Fibroblast of lung (primary cell): ENCODE measurements at places on chromosomes 3 and 15. TPM values are rescaled to one million over a fixed set of nuclear protein-coding genes. Genes with fewer than 3 reads are reported as not detected.

GPR160 gene
- polyA plus RNA-seq = 0.56 and 0.58 TPM in 2 replicates

MAN2A2 gene
- 11.3 and 18.0 TPM in 2 replicates for polyA plus RNA-seq

NPTN gene
- 226 and 372 TPM in 2 replicates for polyA plus RNA-seq

TRPM1 gene
- polyA plus RNA-seq = not detected in 2 replicates

GALNT15 gene
- polyA plus RNA-seq = 3.1 and 10.7 TPM in 2 replicates

MAP1A gene
- 51.2 and 66.1 TPM in 2 replicates for polyA plus RNA-seq

ADGRG7 gene
- polyA plus RNA-seq = not detected in 2 replicates

LEKR1 gene
- 0.28 and 0.35 TPM in 2 replicates for polyA plus RNA-seq

RTP3 gene
- polyA plus RNA-seq = not detected in 2 replicates

C3orf85 gene
- polyA plus RNA-seq = not detected in 2 replicates
